NK-92 treated with Interleukin-12 subunit alpha and Interleukin-12 subunit beta, amount 100 ng/mL, for 24 hours (cell line): ENCODE measurements at places on chromosomes 11 and 22.

- DNase-seq = no peak
Observed at GRCh38 chr11:12376259-12377081, 901 bp upstream of the PARVA start.

DNA sequence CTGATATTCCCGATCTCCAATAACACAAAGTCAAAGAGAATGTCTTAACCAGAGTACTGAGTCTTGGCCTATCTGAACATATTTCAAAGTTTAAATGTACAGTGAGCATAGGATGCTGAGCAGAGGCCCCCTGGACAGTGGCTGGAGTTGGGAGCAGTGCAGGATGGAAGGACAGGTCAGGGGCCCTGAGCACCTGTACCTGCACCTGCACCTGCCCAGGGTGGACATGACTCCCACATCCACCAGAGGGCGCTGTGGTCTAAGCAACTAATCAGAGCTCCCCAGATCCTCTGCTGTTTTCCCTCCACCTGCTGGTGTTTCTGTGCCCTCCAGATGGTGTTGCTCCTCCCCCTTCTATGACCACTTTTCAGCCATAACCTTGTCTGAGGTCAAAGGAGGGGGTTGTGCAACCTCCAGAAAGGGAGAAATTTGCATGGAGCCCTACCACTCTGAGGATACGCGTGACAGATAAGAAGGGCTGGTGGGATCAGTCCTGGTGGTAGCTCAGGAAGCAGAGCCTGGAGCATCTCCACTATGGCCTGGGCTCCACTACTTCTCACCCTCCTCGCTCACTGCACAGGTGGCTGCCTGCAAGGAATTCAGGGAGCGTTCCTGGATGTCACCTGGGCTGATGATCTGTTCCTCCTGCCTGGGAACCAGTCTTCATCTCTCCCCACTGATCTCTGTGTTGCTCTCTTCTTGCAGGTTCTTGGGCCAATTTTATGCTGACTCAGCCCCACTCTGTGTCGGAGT, 49.1 kb upstream of the VPREB1 start:
- DNase-seq = peak; percentile 57

DNA sequence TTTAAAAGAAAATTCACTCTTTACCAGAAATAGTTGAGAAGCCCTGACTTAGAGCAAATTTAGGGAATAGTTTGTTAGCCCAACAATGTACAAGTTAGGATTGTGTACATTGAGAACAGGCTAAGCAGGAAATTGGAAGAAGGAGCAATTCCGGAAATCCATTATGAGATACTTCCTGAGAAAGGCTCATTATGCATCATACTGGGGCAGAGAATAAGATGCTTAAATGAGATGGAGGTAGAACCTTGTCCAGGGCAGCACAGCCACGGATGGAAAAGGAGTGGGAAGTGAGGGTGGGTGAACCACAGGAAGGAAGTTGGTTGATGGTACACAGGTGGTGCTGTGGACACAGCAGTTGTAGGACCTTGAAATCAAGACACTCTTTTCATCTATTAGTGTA, 180.2 kb downstream of the PGR start:
- DNase-seq = no peak

- no peak for DNase-seq
Observed at GRCh38 chr22:20750461-20751184, 23.3 kb upstream of the SERPIND1 start.

DNA sequence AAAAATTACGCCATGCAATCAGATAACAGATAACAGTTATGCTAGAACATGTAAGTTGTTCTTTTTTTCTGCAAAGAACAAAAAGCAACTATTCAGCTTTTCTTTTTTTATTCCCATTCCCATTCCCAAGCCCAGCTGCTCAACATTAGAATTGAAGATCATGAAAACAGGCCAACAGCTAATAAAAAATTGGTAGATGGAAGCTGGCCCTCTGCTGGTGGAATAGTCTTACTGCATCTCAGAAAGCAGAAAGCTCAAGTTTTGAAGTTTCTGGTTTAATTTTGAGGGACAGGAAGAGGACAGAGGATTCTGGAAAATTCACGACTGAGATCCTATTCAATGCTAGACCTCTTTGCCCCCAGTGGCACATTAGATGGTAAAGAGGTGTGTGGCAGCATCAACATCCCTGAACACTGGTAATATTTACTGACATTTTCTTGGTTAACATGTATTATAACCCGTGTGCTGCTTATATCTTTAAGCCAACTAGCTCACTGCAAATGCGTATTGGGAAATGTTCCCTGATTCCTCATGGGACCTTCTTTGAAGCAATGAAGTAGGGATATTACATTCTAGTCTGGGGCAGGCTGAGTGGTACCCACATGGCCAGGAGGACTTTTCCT, 591.2 kb downstream of the OPCML start:
- DNase-seq = no peak

GRCh38 chr11:10398525-10398924, 56.5 kb upstream of the AMPD3 start:
- no peak for DNase-seq

DNA sequence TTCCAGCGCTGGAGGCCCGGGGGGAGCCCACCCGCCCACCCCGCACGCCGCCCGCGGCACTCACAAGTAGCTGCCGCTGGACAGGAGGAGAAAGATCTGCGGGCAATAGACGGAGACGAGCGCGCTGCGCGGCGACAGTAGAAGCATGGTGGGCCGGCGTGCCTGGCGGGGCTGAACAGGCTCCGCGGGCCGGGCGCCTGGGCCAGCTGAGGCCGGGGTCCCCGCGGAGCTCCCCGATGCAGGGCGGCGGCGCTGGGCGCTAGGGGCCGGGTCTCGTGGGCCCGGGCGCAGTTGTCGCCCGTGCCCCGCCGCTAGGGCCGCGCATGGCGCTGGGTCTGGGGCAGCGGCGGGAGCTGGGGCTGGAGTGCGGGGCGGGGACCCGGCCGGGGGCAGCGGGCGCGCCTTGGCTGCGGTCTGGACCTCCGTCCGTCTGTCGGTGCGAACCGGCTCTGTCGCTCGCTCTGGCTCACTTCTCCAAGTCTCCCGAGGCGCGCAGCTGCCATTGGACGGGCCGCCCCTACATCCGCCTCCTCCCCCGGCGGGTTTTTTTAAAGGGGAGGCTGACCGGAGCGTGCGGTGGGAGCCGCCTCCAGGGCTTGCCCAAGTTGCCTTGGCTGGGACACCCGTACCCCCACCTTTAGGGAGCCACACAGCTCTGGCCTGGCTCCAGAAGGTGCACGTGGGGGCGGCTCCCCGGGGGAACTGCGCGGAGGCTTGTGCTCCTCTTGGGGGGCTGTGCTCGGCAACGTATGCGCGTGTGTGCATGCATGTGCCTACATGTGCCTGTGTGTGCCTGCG, 4.7 kb downstream of the WNT7B start:
- DNase-seq = no peak

DNA sequence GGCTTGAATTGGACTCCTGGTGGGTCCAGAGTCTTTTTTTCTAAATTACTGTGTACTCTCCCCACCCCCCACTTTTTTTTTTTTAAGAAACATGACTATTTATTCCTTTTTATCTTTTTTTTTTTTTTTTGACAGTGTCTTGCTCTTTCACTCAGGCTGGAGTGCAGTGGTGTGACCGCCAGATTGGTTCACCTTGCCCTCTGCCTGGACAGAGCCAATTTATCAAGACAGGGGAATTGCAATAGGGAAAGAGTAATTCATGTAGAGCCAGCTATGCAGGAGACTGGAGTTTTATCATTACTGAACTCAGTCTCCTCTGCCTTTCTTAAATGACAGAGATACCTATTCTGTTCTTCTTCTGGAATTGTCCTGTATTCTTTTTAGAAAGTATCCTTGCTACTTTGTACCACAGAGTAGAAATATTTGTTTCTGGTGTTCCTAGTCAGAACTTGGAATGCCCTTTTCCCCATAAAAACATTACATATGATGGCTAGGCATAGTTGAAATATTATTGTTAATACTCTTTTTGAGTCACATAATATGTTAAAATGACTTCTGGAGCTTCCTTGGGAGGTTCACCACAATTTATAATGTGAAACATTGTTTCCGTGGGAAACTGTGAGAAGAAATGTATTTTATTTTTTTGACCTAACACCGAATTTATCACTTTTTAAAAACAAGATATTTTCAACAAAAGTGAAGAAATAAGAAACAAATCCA, 95.6 kb downstream of the UVRAG start:
- no peak for DNase-seq

DNA sequence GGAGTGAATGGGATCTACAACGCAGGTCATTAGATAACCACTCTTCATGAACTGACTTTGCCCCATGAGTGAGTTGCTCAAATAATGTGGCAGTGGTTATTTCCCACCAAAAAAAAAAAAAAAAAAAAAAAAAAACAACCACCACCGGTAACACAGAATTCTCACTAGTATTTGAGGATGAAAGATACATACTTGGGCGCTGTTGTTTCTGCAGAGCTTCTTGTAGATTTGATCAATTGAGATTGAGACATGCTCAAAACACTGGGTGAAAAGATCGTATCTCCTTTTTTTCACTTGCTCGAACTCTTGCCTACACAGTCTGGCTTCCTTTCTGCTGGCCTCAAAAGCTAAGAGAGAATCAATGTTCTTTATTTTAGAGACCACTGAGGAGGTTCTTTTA, 44.1 kb downstream of the FAM118A start:
- no peak for DNase-seq

GRCh38 chr11:95187723-95188122, 43.3 kb downstream of the SESN3 start:
- no peak for DNase-seq

GRCh38 chr11:36578458-36578857, 10.7 kb downstream of the RAG1 start:
- no peak for DNase-seq

- DNase-seq = no peak
Observed at GRCh38 chr11:102749101-102749722, 24.5 kb upstream of the MMP8 start.

- no peak for DNase-seq
Observed at GRCh38 chr11:123674297-123674696, 19.9 kb upstream of the SCN3B start.

DNA sequence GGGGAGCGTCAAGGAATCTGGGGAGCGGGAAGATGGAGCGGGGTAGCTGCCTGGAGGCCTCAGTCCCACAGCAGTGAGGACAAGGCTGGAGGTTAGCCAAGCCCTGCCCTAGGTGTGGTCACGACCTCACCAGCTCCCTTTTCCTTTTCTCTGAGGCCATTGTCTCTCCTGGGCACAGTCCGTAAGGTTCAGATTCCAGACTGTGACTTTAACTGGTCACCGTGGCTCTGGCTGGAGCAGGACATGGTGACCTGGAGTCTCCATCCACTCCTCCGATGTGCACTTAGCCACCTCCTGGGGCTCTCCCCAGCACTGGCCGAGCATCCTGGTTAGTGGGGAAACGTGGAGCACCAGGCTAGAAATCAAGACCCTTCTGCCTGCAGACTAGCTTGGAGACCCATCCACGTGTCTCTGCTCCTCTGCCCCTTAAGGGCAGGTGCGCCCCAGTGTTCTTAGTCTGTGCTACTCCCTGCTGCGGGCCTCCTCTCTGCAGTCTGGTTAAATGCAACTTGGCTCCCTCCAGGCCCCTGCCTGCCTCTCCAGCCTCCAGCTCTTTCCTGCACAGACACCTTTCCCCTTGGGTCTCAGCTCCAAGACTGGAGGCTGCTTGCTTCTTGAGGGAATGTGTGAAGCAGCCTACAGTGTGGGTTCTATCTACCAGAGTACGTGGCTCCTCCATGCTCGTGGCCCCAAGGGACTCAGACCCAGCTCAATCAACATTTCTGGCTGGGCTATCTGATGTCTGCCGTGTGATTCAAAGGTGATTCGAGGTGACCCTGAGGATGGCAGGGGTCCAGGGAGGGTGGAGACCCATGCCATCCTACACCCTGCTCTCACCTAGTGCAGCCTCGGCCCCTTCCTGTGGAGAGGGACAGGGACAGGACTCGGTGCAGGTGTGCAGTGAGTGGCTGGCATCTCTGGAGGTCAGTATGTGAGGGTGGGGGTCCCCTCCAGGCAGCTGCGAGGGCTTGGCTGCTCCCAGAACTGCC, 5.2 kb downstream of the SLC25A1 start:
- DNase-seq = no peak

- no peak for DNase-seq
Observed at GRCh38 chr22:38835888-38836301, 7.9 kb downstream of the NPTXR start.
